ENCODE measurements at places on chromosomes 2 and 18.

GRCh38 chr2:160700021-160700814 is 206.6 kb upstream of the RBMS1 start:
- DNase-seq = no peak

DNA sequence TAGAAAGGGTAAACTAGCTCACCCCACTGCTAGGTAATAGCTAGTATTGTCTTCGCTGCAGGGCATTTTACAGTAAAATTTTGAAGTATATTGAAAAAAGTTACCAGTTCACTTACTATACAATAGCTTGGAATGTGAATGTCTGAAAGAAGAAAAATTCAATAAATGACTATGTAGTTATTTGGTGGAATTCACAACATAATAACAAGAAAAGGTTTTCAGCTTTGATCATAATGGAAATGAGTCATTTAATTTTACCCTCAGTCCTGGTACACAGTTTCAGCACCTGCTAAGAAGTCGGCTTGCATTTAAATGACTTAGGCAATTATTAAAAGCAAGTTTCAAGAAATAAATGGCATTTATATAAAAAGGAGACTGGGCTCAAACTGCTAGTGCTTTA is 90.4 kb downstream of the NUP35 start:
- DNase-seq = no peak

GRCh38 chr2:29215739-29216608 is 100.8 kb downstream of the CLIP4 start:
- DNase-seq = no peak

- DNase-seq = peak; percentile 46
These were observed 27.3 kb downstream of the ZAP70 start for GRCh38 chr2:97740590-97741182.

- DNase-seq = no peak
These were observed 290.5 kb downstream of the GULP1 start for GRCh38 chr2:188582211-188582610.

- DNase-seq = no peak
These were observed 5.4 kb upstream of the NCKAP5 start for GRCh38 chr2:133573491-133574162.

DNA sequence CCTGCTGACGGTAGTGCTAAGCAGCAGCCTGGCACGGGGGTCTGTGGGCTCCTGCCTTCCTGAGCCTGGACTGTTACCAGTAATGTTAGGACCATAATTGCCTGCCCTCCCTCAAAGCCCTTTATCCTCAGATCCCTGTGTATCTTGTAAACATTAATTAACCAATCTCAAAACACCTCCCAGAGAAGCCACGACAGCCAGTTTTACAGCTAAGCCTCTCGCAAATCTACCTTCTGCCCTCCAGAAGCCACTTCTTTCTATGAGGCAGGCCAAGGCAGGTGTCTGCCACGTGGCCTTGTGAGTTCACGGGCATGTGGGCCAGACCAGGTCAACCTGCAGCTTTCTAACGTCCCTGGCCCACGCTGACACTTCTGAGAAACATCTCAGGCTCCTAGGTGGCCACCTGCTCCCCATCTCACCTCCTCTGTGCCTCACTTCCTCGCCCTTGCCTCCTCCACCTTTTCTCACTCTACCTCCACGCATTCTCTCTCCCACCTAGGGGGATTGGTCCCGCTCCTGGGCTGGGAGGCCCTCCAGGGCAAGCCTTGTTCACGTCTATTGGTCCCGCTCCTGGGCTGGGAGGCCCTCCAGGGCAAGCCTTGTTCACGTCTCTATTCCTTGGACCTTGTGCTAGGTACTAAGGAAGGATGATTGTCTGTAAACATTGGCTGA is 64.3 kb downstream of the EDAR start:
- DNase-seq = no peak

DNA sequence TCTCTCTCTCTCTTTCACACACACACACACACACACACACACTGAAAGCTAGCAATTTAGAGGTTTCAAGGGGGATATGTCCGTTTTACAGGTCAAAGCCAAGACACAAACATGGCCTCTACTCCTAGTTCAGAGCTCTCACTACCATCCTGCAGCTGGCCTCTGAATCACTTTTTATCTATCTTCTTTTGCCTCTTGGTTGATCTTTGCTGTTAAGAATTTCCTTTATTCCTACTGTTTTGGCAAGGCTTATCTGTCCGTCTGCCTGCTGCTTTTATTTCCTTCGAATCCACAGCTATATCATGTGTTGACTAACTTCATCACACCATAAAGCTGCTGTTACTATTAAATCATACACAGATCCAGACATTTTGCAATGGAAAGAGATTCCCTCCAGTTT is 543.0 kb downstream of the PLCL1 start:
- no peak for DNase-seq

Measured in left ventricle myocardium superior (tissue), 1 donor.